ENCODE measurements at places on chromosomes 5 and 9.

DNA sequence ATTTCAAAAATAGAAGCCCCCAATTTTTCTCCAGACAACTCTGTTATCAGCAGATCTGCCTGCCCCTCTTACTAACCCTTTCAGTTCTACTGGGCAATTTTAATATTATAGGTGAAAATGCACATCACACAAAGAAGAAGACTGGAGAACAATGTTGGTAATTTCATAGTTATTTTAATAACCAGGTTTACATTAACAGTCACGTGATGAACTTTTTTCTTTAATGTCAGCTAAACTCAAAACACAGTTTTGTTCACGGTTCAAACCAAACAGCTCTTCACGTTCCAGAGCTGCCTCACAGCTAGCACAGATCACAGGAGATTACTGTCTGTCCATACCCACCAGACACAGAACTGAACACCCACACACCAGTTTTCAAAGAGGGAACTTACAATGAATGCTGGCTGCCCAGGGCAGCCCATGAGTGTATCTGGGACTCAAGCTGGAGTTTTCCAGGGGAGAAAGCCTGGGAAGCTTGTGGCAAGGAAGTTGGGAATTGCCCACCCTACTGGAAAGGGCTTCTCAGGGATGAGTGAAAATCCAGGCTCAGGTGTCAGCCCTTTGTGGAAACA is 119.1 kb downstream of the DPYSL3 start:
- DNase-seq, result no peak

- DNase-seq, result no peak
Measured at GRCh38 chr9:1051584-1052275, 1.6 kb downstream of the DMRT2 start.

DNA sequence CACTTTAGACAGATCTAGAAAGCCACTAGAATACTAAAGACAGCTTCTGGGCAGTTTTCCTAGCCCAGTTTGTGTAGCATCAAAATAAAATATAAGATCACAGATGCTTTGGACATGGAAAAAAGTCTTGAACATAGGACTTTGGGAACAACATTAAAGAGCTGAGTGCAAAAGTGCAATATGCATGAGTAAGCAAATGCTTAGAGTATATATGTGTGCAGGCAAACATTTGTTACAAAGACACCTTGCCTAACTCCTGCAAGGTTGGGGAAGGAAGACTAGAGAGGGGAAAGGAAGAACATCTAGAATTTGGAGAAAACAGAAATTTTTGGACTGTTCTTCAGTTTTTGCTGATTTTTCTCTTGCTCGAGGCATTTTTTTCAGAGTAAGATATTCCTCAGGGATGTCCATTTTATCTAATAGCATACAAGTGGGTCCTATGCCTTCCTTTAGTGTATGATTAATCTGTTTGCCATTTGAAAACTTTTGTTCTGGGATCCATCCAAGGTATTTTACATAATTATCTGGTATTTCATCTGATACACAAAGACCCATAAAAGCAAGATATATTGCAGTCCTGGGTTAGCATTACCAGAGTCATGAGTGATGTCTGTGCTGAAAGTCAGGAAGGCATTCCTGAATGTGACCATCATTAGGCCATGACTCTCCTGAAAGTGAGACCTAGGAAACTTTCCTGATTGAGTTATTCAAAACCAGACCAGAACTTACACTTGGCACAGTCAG is 142.0 kb upstream of the RGMB start:
- DNase-seq, result no peak

DNA sequence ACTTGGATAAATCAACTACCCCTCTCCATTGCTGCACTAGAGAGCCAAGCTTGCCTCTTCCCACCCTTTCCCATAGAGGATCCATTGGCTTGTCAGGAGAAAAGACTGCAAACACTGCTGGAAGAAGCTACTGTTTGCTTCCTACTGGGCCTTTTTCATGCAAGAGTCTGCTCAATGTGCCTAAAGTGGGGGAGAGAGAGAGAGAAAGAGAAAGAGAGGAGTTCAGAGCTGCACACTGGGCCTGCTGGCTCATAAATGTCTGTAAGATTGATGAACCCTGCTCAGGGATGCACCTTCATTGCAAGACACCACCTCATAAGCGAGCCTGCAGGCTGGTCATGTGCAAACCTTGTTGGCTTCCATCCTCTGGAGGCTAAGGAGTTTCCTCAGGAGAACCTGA is 269.4 kb downstream of the ZNF608 start:
- DNase-seq, result no peak

- no peak for DNase-seq
Measured at GRCh38 chr9:137634016-137634415, 15.2 kb downstream of the EHMT1 start.

GRCh38 chr5:30436691-30437090 is 756.8 kb upstream of the CDH6 start:
- no peak for DNase-seq

- DNase-seq, result no peak
Measured at GRCh38 chr9:71592400-71592799, 175.9 kb downstream of the CEMIP2 start.

GRCh38 chr9:14650596-14650995 is 42.6 kb downstream of the ZDHHC21 start:
- DNase-seq, result no peak

GRCh38 chr9:35559792-35560530 is 45.1 kb upstream of the TESK1 start:
- no peak for DNase-seq

- no peak for DNase-seq
Measured at GRCh38 chr5:150160448-150161081, 4.9 kb upstream of the PDGFRB start.

DNA sequence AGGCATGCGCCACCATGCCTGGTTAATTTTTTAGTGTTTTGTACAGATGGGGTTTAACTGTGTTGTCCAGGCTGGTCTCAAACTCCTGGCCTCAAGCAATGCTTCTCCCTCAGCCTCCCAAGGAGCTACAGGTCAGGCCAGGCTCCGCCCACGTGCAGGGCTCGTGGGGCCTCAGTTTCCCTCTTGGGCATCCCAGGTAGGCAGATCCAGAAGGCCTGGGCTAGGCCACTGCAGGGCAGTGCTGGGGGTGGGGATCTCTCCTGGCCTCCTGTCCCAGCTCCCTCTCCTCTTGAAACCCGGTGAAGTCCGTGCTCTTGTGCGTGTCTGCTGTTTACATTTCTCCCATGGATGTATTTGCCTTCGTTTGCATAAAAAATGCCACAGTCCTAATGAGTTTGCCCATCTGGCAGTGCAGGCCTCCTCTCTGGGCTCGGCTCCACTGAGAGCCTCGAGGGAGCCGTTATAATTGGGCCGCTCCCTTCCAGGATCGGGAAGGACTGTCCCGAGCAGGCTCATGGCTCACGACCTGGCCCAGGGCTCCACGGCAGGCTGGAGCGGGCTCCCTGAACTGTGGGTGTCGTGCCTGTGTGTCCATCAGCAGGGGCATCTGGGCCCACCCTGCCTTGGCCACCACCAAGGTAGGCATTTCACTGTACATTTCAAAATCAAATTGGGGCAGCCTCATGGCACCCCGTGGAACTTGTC is 52.6 kb upstream of the RUFY1 start:
- DNase-seq, result no peak

- no peak for DNase-seq
Measured at GRCh38 chr9:14756291-14756690, 33.8 kb upstream of the CER1 start.

DNA sequence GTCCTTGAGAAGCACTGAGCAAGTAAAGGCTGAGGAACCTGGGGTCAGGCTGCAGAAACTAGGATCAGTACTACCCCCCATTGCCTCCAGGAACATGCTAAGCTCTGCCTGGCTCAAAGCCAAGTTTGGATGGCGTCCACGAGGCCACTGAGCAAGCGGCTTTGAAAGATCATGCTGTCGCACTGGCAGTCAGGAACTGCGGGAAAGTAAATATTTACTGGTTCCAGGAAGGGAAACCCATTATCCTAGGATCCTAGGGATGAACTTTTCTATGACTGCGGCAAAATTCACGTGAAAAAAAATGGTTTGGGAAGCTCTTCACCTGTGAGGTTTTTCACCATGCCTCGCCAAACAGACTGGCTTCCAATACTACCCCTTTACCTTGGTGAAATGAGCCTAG is 75.3 kb upstream of the PJA2 start:
- DNase-seq, result no peak

- DNase-seq, result no peak
Measured at GRCh38 chr9:17614903-17615302, 36.0 kb downstream of the SH3GL2 start.

DNA sequence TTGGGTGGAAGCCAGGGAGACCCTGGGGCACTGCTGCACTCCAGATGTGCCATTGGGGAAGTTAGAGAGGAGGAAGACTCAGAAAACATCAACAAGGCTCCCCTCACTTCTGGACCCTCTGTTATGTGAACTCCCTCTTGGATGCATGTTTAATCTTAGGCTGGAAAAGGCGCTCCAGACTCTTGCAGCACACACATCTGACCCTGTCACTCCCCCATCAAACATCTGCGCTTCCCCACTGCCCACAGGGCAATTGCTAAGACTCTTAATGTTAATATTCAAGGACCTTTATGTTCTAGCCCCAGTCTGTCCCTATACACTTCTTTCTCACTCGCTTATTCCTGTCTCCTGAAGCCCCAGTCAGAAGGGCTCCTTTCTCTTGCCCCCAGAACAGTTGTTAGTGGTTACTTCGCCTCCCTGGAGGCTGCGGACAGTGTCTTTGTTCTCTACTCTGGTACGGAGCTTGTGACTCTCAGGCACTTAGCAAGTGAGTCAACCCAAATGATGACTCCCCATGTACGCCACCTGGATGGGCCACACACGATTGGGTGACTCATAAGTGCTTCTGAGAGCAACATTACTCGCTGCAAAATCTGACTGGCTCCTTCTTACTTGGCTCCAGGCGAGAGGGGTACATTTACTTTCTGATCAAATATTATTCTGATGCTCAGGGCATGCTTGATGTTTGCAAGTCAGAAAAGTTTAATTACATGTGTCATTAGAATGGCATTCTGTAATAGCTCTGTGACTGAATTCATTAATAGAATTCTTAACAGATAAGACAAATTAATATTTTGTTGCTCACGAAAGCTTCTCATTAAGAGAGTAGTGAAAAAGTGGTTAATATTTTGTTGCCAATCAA is 193.6 kb downstream of the HSPA4 start:
- no peak for DNase-seq

DNA sequence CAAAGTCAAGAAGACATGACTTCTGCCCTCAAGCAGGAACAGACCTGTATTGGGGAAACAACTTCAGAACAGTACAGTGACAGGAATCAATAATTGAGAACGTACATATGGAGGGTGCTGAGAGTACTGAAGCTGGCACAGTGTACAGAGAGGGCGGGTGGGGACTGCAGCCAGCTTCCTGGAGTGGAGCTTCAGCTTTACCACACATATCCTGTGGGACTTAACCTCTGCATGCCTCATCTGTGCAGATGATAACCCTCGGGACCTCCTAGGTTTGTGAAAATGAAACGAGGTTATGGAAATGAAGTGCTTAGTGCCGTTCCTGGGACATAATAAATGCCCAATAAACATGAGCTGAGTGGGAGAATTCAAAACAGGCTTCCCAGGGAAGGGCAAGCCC is 22.1 kb upstream of the RARS1 start:
- DNase-seq, result no peak

- peak; percentile 6 for DNase-seq
Measured at GRCh38 chr9:96344458-96345180, 38.9 kb downstream of the SLC35D2 start.

DNA sequence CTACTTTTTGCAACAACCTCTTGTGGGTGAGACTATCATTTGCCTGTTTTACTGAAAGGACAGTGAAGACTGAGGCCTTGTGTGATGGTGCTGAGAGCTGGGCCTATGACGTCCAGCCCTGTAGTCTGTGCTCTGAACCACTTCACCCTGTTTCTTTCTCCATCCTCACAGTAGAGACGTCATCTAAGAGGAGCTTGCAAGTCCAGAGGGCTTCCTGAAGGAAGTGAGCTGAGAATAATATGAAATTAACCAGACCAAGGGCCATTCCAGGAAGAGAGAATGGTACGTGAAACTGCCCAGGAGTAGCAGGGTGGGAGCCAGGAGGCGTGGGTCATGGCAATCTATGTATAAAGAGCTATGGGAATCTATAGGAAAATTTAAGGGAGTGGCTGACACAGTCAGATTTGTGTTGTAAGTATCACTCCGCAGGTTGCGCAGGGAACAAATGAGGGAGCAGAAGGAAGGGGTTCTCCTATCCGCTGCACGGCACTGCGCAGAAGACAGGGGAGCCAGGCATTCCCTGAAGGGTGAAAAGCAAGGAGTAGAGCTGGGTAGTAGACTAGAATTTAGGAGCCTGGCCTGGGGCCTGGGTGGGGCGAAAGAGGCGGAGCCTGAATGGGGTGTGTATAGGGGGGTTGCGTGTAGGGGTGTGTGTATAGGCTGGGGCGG is 596 bp upstream of the FGFR4 start:
- no peak for DNase-seq

- DNase-seq, result no peak
Measured at GRCh38 chr5:10645671-10646070, 81.8 kb downstream of the ANKRD33B start.

DNA sequence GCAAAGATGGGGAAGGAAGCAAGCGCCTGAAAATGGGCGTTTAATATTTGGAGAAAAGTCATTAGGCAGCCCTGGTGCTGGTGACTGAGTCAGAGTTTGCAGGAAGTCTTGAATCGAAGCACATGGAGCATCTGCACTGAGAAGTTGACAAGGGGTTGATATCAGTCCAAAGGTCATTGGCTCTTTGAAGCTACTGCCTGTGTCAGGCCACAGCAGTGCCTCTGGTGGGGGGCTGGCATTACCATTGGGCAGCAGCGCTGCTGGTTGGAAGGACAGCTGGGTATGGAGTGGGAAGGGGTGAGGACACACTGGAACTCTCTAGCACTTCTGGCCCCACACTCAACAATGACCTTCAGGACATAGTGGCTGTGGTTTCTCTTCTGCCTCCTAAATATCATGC is 150.4 kb upstream of the ERCC6L2 start:
- DNase-seq, result no peak

GRCh38 chr9:114090798-114091197 is 8.3 kb downstream of the KIF12 start:
- DNase-seq, result no peak

- DNase-seq, result no peak
Measured at GRCh38 chr5:52825826-52826225, 38.1 kb downstream of the ITGA1 start.

DNA sequence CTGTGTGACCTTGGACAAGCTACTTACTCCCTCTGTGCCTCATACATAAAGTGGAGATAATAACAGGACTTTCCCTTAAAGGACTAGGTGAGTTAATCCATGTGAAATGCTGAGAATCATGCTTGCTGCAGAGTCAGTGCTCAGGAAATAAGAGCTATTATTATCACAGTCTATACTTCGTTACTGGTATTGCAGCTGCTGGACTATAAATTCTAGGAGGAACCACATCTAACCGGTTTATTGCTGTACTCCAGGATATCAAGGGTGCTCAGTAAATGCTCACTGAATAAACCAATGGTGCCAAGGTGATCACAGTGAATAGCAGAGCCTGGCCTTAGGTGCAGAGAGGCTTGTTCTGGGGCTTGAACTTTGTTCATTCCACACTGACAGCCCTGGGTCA is 69.3 kb downstream of the HSPA4 start:
- DNase-seq, result no peak

GRCh38 chr9:99713838-99714306 is 107.8 kb upstream of the NR4A3 start:
- no peak for DNase-seq

GRCh38 chr5:95043234-95043633 is 241.7 kb downstream of the MCTP1 start:
- DNase-seq, result no peak

- DNase-seq, result no peak
Measured at GRCh38 chr9:128123451-128124080, 4.0 kb downstream of the PTGES2 start.

Data from esophagus squamous epithelium (tissue), 5 donors.